Stimulated activated CD4-positive, alpha-beta T cell treated with anti-CD3 and anti-CD28 coated beads, Interleukin-12 subunit alpha, Interleukin-12 subunit beta, amount 100 ng/mL, for 48 hours (primary cell): ENCODE measurements at places on chromosomes 11 and 22.

DNA sequence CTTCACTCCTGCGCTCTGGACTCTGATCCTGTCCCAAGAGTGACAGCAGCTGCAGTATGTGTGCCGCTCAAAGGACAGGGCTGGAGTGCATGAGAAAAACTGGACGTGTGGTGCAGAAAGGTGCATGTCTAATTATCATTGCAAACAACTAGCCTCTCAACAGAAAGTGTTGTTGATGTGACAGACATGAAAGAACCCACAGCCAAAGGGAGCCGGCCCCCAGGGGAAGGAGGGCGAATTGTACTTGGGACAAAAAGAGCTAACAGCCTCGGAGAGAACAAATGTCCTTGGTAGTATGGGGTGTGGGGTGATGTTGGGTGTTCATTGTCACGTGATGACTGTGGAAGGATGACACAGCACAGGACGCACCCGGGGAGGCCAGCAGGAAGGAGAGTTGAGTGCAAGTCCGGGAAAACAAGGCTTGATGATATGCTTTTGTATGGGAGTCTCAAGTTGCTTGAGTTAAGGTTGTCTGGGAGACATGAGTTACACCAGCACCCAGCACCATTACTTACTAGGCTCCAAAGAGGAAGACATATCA is 325.5 kb downstream of the NTM start:
- DNase-seq: no peak

GRCh38 chr11:76263657-76264056 is 57.4 kb upstream of the WNT11 start:
- DNase-seq: no peak

DNA sequence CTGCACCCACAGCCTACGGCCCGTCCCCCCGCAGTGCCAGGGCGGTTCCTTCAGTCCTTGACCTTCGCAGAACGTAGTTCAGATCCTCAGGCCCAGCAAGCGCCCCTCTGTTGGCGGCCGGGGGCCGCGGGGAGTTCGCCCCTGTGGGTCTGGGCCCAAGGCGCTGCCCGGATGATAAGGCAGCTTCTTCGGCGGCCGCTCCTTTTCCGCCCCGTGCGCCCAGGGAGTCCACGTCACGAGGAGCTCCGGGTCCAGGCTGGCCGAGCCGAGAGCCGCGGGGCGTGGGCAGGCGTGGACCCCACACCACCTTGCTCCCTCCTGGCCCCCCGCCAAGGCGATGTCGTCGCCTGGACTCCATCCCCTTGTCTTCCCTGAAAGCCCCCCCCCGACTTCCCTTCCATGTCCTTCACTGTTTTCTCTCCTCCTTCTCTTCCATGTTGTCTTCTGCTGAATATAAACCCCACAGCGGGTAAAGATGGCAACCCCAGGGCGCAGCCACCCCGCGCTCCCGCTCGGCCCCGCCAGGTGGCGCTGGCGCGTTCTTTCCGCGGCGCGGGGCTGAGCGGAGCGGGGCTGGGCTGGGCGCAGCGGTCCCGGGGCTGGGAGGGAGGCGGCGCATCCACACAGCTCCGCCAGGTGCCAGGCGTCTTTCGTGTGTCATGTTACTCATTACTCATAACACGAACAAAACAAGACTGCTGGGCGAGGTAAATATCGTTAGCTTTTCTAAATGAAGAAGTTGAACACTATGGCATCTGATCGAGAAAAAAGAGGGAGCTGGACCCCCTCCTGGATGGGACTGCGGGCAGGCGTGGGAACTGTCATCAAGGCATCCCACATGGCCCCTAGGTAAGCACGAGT is 321.0 kb downstream of the NTM start:
- DNase-seq: peak; percentile 14

- DNase-seq: no peak
Observed at GRCh38 chr11:120522736-120523135, 11.2 kb downstream of the GRIK4 start.

- no peak for DNase-seq
Observed at GRCh38 chr11:122523846-122524805, 131.4 kb upstream of the UBASH3B start.

- DNase-seq: no peak
Observed at GRCh38 chr11:62433141-62433903, 14.5 kb downstream of the SCGB1A1 start.

GRCh38 chr11:60357771-60358170 is 20.6 kb upstream of the MS4A7 start:
- no peak for DNase-seq

DNA sequence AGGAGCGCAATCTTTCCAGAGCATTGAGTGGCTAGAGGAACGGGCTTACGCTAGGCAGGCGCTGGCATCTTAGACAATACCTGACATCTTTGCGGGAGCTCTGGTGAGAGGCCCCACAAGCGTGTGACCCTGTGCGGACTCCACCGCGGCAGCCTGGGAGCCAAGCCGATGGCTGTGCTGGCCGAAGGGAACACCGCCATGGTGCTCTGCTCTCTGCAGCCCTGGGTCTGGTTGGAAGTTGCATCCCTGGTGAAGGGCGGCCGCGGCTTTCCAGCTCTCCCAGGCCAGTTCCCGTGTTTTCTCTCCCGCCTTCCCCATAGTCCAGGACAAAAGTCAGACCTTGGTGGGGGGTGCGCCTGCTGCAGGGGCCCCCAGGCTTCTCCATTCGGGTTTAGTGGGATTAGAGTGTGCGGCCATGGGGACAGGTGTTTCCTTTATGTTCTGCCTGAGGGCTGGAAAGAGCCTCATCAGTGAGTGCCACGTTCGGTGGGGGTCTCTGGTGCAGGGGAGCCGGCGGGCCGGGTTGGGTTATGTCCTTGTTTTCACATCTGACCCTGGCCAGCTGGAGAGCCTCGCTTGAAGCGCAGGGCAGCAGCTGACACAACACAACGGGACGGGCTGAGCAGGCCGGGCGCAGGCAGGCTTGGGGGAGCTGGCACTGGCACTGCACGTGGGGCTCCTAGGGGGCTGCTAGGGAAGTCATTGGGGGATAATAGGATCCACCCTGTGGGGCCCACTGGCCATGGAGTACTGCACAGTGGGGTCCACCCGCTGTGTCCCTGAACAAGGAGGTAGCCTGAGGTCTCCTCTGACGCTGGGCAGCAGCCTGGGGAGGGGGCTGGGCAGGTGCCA is 94.8 kb downstream of the KCNQ1 start:
- no peak for DNase-seq

DNA sequence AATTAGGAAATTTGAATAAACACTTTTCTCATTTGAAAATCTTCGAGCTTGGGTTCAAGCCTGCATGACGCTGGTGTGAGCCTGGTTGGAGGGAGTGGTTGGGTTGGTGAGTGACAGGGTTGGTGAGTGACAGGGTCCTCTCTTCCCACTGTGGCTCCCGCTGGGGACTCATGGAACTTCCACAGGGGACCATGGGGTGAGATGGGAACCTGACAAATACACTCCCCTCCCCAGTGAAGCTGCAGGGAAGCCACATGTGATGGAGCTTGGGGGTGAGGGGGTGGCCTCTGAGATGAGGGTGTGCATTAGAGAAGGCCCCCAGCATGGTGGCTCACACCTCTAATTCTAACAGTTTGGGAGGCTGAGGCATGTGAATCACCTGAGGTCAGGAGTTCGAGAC is 66.8 kb downstream of the RTL6 start:
- no peak for DNase-seq

DNA sequence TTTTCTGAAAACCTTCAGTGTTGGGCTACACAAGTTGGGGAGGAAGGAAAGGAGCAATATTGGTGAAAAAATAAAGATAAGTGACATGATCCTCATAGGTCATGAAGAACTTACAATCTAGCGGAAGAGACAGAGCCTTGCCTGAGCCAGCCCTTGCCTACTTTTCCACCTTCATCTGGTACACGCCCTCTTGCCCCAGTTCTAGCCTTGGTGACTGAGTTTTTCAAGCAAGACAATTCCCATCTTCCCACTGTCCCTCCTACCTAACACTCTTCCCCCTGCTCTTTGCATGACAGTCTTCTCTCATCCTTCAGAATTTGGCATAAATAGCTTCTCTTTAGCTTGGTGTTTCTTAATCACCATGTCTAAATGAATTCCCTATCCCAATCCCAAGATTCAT is 42.6 kb downstream of the BBOX1 start:
- no peak for DNase-seq

- peak; percentile 32 for DNase-seq
Observed at GRCh38 chr11:2419638-2420501, 19.3 kb downstream of the TSSC4 start.

- DNase-seq: no peak
Observed at GRCh38 chr11:2565447-2566222, 120.8 kb downstream of the KCNQ1 start.

DNA sequence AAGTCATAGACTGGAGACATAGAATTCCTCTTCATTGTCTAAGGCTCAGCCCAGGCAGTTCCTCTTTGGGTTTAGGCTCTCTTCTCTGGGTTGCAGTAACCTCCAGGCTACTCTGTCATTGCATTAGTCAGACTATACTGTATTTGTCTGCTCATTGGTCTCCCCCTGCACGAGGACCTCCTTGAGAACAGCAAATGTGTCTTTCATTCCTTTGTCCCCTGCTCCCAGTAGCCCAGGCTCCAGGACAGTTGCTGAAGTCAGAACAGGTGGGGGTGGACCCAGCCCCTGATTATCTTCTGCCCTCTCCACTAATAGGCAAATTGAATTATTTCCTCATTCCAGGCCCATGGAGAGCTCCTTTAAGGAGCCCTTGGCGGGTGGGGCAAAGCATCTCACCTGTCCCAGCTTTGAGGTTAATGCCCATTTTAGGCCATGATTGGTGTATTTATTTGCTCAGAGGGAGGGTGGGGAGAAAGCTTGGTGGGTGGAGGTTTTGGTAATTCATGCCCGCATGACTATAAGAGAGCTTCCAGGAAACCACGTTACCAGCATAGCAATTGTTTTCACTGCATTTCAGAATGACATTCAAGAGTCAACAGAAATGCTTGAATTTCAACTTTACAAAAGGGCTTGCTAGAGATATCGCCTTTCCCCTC is 40.9 kb downstream of the NAV2 start:
- no peak for DNase-seq

GRCh38 chr11:7278314-7278917 is 26.7 kb downstream of the SYT9 start:
- no peak for DNase-seq

DNA sequence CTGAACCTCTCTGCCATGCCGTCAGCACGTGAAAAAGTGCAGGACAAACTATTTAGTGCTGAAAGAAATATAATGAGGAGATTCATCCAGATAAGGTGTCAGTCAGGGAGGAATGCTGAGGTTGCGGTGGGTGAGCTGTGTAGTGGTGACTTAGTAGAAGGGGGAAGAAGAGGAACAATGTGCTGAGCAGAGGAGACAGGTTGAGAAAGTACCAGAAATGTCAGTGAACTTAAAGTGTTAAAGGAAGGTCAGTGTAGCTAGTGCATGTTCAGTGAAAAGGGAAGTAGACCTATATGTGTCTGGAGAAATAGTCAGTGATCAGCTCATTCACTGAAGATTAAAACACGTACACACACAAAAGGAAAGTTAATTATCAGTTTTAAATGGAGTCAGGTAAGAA is 237.6 kb upstream of the CCDC179 start:
- DNase-seq: no peak

GRCh38 chr11:66274219-66274618 is 3.8 kb upstream of the CNIH2 start:
- DNase-seq: no peak

DNA sequence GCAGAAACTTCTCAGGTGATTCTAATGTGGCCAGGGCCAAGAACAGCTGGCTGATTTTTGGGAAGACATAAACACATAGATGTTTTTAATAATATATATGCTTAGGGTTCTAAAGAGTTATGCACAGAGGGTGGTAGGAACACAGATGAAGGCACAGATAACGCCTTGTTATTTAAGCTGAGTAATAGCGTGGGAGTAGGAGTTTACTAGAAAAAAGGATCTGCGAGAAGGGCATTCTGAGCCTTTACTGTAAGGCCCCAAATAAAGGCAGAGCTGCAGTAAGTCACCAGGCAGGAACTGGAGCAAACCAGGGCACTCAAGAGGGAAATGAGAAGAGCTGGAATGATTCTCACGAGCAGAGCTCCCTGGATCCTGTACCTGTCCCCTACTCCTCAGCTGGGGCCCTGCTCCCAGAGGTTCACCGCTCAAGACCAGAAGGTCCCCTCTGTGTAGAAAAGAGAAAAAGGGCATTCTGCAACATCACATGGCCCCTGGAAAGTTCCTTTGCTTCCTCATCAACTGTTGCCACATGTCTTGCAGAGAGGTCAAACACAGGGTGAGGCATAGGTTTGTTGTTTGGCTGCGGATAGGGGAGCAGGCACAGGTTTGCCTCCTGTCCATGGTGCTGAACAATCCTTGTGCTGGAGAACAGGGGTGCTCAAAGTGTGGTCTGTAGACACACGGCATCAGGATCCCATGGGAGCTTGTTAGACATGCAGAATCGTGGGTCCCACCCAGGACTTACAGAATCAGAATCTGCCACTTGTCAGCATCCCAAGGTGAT is 125.7 kb downstream of the TENM4 start:
- DNase-seq: no peak
